PC-9 (cell line): ENCODE measurements at places on chromosomes 1 and 21.

DNA sequence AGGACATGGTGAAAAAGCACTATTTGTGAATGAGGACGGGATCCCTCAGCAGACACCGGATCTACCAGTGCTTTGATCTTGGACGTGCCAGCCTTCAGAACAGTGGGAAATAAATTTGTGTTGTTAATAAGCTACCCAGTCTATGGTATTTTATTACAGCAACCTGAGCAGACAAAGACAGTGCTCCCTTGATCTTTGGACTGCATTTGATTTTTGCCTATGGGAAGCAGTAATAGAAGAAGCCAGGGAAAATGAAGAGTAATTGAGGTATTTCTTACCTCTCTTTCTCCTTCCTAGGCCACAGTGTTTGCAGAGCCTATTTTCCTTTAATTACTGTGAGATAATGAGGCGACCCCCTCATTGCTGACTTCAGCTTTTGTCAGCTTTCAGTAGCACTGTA lies 87.9 kb downstream of the PDE4B start:
- DNase-seq = no peak

GRCh38 chr1:67760030-67760821 lies 73.0 kb downstream of the GNG12 start:
- DNase-seq = peak; percentile 63

GRCh38 chr1:205939690-205940330 lies 3.4 kb downstream of the SLC26A9 start:
- DNase-seq = peak; percentile 44

GRCh38 chr1:83029050-83029449 lies 969.9 kb downstream of the TTLL7 start:
- no peak for DNase-seq

DNA sequence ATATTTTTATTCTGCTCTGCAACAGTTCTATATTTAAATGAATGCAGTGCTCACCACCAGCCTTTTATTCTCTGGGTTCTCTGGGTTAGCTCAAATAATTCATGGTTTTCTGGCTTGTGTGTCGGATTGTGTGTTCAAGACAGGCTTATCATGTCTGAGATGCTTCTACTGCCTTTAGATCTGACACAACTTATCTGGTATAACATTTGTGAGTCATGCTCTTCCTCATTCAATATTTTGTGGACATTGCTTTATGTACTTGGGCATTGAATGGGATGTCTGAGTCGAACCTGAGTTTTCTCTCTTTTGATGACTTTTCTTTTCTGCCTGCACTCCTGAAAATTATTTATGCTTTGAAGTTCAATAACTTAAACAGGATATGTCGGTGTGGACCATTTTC lies 17.6 kb upstream of the PKP1 start:
- DNase-seq = no peak

GRCh38 chr1:201330541-201330940 lies 46.9 kb downstream of the TNNT2 start:
- no peak for DNase-seq

DNA sequence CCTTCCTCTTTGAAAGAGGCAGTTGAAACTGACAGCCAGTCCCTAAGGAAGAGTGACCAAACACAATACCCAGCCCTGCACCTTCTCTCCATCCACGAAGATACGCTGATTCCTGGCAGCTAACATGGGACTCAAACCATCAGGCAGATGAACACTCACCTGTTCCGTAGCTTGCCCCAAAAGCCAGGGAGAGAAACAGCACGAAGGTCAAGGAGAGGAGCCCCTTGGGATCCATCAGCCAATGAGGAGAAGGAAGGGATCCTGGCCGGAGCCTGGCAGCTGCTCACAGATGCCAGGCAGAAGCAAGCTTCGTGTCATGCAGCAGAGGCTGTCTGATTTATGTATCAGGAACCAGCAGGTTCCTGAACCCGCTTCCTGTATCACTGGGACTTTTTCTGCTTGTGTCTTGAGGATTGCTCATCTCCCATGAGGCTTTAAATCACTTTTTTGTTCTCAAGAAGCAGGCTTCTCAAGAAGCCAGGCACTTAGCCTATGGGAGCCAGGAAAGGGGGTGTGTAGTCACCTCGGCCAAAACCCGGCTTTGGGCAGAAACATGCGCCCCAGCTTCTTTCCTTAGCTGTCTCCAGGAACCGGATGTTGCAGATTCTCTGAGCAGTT lies at the start of gene SLAMF1:
SLAMF1 (minus strand) TSS at position 334 of the 618 bp plus-strand sequence; CDS start at position 235, 99 bp downstream.
- no peak for DNase-seq

DNA sequence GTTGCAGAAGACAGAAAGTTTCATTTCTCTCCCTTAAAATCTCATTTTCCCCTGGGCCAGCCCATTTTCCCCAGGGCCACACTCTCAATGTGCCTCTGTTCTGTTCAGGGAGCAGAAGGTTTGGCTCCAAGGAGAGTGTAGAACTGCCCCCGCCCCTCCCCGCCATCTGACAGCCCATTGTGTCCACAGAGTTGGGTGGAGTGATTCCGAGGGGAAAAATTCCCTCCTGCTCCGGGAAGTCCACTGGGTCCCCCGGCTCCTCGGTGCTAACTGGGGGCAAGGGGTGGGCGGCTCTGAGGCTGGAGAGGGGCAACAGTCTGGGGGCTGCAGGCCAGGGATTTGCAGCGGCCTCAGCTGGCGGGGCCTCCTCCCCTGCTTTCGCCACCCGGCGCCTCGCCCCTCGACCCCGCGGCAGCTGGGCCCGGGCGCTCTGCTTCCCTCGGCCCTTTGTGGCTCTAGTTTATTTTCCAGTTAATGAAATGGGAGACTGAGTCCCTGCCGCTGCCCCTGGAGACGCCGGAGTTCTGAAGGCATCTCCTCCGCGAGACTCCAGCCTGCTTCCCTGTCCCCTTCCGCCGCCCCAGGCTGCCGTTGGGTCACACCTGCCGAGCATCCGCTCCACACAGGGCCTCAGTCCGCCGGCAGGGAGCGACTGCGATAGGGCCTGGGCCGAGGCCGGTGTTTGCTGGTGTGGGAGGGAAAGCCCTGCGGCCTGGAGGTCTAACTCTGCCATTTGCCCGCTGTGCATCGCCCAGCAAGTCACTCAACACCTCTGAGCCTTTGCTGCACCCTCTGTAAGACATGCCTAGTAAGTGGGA lies 14.7 kb upstream of the KIRREL1 start:
- no peak for DNase-seq

DNA sequence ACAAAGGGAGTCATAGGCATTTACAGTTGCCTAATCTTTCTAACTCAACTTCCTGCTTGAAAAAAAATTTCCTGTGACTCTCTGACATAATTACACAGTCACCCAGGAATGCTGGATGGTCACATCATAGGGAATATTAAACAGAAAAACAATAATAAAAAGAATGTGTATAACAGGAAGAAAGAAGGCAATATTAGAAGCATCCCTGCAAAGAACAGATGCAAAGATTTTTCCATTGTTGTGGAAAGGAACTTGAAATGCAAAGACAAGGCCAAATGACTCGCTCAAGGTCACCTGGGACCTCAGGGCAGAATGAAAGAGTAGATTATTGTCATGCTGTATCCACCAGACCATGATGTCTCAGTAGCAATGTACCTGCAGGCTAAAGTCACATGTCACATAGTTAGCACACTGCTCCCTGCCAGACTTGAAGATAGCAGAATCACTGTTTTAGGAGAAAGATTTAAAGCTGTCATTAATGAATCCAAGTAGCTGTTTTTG lies 184.3 kb downstream of the CYYR1 start:
- peak; percentile 11 for DNase-seq

DNA sequence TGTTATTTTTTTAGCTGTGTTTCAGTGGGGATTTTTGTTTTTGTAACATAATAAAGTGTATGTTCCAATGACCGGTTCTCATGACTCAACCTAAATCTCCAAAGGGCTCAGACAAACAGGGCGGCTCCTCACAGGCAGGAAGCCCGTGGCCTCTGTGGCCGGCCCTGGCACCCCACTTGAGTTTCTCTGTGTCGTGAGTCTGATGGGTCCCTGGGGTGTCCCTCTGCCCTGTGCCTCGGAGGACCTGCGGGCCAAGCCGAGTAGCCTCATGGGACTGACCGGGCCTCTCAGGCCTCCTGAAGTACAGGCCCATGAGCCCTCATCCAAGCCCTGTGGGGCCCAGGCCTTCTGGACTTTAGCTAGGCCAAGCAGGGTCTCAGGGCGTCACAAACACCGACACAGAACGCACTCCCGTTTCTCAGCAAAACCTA lies 16.1 kb upstream of the CCDC27 start:
- no peak for DNase-seq

DNA sequence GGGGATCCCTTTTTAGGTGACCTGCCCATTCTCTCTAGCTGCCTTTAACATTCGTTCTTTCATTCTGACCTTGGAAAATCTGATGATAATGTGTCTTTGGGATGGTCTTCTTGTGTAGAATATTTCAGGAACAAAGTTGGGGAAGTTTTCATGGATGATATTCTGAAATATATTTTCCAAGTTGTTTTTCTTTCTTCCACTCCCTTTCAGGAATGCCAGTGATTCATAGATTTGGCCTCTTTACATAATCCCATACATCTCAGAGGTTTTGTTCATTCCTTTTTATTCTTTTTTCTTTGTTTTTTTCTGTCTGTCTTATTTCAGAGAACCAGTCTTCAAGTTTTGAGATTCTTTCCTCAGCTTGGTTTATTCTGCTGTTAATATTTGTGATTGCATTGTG lies 13.9 kb upstream of the SCMH1 start:
- no peak for DNase-seq

DNA sequence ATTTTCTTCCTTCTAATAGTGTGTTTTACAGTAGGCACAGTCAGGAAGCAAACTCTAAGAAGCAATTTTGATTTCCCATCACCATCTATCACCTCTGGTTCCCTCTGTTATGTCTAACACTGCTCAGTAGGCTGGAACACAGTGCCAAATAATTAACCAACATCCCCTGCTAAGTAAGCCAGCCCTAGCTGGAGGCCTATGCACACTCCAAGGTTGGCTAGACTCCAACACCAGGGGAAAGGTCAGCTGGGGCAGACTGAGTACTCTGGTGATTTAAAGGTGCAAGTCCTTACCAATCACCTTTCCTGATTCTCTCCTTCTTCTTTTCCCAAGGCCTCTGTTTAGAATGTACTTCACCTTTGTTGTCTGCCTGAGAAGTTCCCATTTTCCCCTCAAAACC lies 46.5 kb upstream of the BEND5 start:
- DNase-seq = no peak

DNA sequence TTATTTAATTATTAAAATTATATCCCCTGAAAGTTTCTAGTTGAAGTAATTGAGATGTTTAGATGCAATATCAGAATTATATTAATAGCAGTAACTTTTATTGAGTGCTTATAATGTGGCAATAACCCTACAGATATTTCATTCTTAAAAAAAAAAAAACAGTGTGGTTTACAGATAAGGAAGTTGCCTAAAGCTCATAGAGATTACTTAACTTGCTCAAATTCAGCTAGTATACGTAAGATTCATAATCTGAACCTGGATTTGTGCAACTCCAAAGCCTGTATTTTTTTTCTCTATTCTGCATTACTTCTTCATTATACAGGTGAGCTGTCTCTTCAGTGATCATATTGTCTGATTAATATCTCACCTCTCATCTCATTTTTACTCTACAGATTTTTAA lies 156.0 kb upstream of the PTBP2 start:
- no peak for DNase-seq

DNA sequence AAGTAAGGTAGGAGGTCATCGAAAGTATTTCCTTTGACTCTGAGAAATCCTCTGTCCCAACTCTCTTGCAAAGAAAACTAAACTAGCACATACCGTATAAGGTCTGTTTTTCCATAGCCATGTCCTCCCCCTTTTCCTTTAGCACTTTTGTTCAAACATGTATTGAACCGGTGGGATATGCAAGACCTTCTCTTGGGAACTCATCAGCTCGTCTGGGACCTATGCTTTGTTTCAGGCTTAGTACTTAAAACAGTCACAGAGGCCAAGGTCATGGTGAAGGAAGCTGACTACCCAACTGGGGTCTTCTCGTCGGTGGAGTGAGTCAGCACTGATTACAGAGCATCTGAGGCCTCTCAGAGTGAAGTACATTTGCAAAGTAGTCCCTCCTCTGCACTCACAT lies 185.0 kb downstream of the ZBTB18 start:
- no peak for DNase-seq

- no peak for DNase-seq
Observed at GRCh38 chr1:1606232-1606631, 6.3 kb upstream of the FNDC10 start.

GRCh38 chr1:66271216-66271903 lies 262.6 kb upstream of the SGIP1 start:
- no peak for DNase-seq

- peak; percentile 83 for DNase-seq
Observed at GRCh38 chr1:224615861-224616755, at the start of gene CNIH3. TSS of gene CNIH3 (plus strand) at chr1:224616317. CDS start at chr1:224617175, 858 bp downstream.
